ENCODE measurements at places on chromosomes 1 and 21.

DNA sequence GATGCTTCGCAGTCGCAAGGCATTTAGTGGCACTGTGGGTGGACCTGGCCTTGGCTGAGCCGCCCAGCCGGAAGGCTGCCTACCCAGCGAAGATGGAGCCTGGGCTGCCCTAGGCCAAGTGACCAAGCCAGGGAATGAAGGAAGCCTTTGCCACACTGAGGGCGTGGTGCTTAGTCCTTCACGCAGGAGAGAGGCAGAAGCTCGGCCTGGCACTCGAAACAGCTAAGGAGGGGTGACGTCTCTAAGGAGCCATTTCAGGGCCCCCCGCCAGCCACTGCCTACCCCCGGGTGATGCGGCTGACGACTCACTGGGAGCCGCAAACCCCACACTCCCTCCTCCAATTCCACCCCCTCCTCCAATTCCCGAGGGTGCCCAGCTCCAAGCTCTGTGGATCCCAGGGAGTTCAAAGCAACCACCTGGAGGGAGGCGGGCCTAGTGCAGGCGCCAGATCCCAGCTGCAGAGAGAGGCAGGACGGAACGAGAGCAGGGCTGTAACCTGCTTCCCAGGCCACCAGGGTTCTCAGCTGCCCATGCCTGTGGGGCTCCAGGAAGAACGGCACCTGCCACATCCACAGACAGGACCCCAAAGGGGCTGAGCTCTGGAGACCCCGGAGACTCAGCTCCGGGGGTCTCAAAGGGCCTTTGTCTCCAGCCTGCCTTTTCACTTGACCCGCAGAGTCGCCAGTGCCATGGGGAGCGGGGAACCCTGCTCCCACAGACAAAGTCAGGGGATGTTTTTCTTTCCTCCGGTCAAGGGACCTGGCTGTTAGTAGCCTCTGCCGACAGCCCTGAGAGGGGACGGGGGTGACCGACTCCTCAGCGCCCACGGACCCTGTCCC lies 75.8 kb downstream of the ARHGEF16 start:
- DNase-seq: no peak

DNA sequence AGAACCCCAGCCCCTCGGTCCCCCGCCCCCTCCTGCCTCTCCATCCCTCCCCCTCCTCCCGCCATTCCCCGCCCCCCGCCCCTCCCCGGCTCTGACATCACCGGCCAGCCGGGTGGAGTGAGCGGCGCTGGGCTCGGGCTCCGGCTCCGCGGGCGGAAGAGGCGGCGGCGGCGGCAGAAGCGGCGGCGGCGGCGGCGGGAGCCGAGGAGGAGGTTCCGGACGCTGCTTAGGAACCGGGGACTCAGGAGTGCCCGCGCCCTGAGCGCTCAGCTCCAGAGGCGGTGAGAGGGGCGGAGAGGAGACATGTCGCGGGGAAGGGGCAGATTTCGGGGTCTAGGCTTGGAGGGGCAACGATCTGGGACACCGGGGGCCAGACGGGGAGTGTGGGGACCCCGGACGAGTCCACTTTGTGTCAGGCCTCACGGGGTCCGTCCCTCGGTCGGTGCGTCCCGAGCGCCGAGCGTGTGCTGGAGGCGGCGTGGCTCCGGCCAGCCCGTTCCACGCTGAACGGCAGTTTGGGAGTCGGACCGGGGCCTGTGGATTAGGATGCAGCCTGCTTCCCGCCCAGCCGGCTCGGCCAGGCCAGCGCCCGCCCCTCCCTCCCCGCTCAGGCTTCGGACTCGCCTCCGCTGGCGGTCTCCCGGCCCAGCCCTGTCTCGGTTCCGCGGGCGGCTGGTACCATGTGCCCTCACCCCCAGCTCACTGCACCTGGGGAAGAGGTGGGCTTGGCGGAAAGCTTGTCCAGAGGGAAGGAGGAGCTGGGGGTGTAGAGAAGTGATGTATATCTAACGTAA lies at the start of gene PEA15:
Gene PEA15 (plus strand): TSS at position 143 of the 794 bp plus-strand sequence. CDS start 6,161 bp downstream, outside the sequence.
- DNase-seq: peak; percentile 23

- no peak for DNase-seq
These were observed 4.1 kb downstream of the CNN3 start for GRCh38 chr1:94922761-94923331.

- no peak for DNase-seq
These were observed 2.1 kb upstream of the S100A11 start for GRCh38 chr1:152038871-152039270.

- DNase-seq: no peak
These were observed 11.0 kb upstream of the REN start for GRCh38 chr1:204177133-204177532.

DNA sequence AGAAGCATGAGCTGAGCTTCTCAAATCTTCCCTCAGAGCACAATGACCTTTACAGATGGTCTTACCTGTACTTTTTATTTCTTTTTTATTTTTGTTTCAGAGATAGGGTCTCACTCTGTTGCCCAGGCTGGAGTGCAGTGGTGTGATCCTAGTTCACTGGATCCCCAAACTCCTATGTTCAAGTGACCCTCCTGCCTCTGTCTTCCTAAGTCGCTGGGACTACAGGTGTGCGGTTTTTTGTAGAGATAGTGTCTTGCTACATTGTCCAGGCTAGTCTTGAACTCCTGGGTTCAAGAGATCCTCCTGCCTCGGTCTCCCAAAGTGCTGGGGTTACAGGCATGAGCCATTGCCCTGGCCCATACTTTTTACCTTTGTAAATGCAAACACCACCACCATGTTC lies 56.0 kb upstream of the LPGAT1 start:
- no peak for DNase-seq

- no peak for DNase-seq
These were observed 63.5 kb downstream of the ETS2 start for GRCh38 chr21:38869196-38869595.

DNA sequence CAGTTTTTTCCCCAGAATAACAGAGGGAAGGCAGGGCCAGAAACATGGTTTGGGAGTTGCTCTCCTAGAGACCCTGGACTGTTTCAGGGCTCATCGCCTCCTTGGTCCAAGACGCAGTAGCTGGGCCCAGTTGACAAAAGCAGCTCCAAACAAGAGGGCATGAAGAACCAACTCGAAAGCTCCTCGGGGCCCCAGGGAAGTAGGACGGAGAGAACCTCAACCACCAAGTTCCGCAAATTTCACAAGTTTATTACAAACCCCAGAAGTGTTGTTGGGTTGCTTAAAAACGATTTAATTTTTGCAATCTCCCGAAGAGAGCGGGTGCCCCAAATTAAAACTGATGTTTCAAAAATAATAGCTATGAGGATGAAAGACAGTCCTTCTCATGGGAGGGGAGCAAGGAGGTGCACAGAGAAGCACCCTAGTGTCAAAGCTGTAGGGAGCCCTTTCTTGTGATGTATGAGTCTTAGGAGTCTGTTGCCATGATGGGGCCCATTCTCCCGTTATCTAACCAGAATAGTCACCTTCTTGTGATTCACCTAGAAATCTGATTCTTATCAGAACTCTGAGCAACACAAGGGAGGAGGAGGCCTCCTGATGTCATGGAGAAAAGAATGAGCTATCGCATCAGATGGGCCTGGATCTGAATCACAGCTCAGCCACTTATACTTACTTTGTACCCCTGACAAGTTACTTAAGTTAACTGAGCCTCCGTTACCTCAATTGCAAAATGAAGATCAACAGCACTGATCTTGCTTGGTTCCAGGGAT lies 165.7 kb upstream of the IRF2BP2 start:
- no peak for DNase-seq

DNA sequence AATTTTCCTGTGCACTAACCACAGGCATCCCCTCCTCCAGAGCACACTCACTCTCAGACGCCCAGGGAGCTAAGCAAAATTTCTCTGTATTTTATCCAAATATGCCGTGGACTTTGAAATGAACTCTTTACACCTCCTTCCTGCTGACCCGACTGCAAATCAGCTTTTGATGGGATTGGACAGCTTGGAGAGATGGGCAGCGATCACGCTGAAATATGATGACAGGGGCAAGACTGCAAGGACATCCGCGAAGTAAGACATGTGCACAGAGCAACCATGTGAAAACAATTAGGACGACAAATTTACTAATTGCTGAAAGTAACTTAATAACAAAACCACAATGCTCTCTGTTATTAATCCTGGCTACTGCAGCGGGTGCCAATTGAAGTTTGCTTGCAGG lies 64.6 kb upstream of the CLDN14 start:
- DNase-seq: no peak

GRCh38 chr1:25650289-25650576 lies 33.6 kb downstream of the MAN1C1 start:
- no peak for DNase-seq

Measured in stimulated activated CD8-positive, alpha-beta memory T cell treated with anti-CD3 and anti-CD28 coated beads, Interleukin-4, amount 100 ng/mL, for 1 hour (primary cell).